ENCODE measurements at places on chromosomes 5 and 9.

- peak; percentile 50 for DNase-seq
These were observed 271.0 kb upstream of the HAPLN1 start for GRCh38 chr5:83991566-83992224.

DNA sequence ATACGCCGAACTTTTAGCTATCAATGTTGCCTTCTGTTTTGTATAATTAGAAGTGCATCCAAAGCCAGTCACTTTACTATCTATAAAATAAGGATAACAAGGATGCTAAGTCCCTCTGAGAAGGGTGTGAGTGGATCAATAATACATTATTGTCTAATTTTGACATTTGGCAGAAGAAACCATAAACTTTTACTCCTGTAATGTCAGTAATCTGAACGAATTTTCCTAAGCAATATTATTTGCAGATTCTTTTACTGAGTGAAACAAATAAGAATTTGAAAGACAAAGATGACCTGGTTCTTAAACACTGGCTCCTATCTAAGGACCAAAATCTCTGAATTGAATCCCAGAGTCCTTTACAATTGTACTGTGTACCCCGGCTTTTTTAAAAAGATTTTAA is 126.6 kb upstream of the TMEM161B start:
- no peak for DNase-seq

DNA sequence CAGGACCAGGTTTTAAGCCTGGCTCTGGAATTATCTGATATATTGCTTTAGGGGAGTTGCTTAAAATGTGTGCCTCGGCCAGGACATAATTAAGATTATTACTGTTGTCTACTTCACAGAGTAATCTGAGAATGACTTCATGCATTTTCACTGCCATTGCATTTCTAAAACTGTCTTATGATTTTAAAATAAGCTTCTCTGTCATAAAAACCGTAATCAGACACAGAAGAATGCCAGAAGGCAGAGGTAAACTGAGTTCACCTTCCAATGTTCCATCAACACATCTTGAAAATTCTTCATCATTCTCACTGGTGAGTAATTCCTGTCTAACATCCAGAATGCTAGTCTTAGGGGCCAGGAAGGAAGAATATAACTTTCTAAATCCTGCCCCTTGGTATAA is 47.1 kb downstream of the ISOC1 start:
- no peak for DNase-seq

DNA sequence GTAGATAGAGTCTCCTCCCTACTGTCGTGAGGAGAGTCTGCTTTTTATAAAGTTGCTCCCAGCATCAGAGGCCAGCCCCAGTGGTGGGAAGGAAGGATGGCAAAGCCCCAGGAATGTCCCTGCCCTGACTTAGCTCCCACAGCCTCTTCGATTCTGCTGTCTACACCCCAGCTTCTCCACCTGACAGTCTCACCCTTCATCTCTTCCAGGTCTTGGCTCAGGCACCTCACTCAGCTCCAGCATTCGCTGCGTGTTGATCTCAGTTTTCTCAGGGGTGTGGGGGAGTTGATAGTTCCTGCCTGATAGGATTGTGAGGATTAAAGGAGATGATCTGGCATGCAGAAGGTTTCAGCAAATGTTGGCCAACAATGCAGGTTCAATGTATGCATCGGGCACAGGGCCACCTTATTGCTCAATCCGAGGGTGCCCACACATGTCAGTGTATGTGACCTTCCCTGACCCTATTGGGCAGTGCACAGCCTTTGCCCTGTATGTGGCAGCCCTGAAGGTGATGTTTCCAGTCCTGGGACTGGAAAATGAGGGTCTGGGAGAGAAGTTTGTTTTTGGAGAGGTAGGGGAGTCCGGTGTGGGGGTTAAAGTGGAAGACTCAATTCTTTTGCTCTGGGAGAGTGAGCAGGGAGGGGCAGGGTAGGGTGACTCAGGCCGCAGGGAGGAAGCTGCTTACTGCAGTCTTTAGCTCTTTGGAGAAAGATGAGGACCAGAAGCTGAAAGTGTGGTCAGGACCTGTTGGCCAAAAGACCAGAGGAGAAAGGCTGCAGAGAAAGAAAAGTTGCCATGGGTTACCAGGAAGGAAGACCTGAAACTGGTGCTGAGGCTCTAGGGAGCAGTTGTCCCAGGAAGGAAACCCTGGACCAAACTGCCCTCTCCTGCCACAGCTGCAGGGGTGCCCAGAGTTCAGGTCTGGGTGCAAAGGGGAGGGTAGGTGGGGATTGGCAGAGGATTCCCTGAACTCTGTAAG is 153.2 kb downstream of the MACROH2A1 start:
- peak; percentile 68 for DNase-seq
